CD4-positive, CD25-positive, alpha-beta regulatory T cell (primary cell): ENCODE measurements at places on chromosomes 3 and 15. TPM values are rescaled to one million over a fixed set of nuclear protein-coding genes. Genes with fewer than 3 reads are reported as not detected.

Gene ITIH1
- polyA plus RNA-seq: not detected

Gene KNG1
- not detected for polyA plus RNA-seq

DNA sequence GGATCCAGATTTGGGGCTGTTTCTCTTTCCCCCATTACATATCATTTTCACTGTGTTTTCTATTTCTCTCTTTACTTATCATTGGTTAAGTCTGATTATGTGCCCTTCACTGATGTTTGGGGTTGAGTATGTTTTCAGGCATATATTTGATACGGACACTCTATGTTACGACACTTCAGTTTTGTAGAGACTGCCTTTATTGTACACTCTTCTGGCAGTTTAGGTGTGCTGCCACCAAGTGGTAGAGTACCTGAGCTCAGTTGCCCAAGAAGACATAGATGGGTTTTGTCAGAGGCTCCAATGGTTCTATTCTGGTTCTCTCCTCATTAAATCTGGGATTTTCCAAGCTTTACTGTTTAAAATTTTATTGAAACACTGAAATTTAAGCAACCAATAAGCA lies 255.0 kb upstream of the ROPN1 start:
- DNase-seq: no peak

DNA sequence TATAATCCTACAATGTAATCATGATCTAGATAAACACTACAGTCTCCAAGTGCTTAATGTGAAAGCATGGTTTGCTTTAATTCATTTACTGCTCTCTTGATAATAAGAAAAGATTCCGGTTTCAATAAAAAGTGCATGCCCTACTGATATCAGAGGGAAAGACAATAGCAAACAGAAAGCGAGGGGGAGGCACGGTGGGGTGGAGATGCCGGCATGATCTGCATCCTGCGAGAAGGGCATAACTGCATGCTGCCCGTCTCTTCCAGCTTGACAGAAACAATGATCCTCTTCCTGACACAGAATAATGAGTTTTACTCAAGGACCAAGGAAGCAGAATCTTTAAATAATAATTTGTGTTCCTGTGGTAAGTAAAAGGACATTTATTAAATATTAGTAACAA lies 51.7 kb downstream of the GOLIM4 start:
- no peak for DNase-seq

DNA sequence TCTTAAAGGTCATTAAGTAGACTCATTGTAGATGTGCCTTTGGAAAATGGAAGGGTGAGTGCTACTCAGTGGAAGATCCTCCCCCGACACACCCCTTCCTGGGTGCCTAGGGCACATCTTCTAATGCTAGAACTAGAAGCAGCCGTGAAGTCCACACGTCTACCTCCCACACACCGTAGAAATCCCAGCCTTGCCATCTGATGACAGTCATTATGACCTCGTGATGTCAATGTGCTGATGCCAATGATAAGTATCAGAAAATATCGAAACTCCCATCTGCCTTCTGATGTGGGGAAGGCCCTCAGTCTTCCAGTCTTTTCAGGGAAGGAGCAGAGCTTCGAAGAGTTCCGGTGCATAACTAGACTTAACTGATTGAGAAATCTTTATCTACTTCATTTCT lies 282.1 kb upstream of the ROPN1 start:
- DNase-seq: no peak

DNA sequence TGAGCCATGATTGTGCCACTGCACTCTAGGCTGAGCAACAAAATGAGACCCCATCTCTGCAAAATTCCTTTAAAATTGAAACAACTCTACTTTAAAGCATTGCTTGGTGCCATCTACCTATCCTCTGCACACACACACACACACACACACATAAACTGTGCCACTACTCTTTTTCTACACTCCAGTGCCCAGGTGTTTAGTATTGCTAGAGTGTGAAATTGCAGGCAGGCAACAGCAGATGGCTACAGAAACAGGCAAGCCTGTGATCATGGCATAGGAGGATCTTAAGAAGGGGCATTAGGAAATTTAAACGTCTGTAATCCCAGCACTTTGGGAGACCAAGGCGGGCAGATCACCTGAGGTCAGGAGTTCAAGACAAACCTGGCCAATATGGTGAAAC lies 39.0 kb downstream of the SIDT1 start:
- DNase-seq: no peak

DNA sequence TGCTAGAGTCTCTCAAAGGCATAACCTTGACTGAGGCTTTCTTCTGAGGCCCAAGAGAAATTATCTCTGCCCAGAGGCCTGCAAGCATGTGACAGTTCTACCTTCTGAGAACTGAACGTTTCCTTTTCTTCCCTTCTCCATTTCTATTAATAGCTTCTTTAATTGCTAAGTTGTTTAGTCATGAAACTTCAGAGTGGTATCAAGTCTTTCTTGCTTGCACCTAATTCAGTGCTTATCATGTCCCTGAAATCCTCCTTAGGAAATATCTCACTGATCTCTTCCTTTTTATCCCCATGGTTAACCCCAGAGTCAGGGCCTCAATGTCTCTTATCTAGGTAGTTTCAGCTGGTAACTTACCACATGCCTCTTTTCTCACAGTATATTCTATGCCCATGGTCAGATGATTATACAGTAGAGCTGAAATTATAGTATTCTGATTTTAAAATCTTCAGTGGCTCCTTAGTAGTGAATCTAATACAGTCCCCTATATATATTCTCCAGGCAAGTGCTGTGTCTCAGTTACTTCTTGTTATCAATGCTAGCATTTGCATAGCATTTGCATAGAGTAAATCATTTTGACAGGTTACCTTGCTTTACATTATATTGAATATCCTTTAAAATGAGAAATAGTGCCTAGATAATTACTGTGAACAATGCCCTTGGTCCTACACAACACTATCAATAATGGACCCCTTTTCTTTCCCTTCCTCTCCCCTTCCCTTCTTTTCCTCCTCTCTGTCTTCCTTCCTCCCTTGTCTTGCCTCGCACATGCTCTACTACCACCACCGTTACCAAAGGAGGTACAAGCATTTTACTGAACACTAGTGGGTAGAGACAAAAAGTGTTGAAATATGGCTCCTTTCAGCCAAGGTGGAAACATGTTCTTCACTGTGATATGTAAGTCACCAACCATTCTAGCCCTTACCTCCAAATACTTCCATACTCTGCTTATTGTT lies 33.0 kb downstream of the KBTBD8 start:
- no peak for DNase-seq
